ENCODE measurements at places on chromosomes 11 and 22.

GRCh38 chr11:121466063-121466794 lies 13.5 kb upstream of the SORL1-AS1 start:
- no peak for DNase-seq

GRCh38 chr11:23079382-23079813 lies 219.1 kb upstream of the CCDC179 start:
- no peak for DNase-seq

GRCh38 chr11:71240865-71241691 lies 11.3 kb downstream of the SHANK2 start:
- DNase-seq = no peak

DNA sequence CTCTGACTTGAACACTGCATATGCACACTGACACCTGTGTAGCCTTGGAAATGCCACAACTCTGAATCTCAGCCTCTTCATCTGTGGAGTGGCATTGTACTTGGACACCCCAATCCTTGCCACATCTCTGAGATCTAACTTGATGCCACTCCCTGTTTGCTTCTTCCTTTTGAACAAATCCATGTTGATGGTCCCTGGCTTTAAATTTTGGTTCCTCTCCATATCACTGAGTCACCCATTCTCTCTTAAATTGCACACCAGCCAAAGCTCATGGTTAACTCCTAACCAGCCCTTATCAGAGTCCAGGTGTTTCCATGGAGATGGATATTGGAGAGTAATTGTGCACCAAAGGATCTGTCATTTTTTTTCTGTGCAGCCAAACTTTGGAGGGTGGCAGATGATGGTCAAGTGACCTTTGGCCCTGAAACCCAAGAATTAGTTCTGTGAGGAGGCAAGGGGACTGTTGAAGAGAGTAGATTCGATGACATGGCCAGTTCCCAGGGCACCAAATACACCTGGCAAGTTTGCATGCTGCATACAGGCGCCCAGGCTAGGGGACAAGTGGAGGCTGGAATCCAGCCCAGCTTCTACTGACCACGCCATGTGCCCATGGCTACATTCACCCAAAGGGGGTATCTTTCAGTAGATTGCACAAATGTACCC lies 25.1 kb upstream of the PAMR1 start:
- DNase-seq = no peak

- no peak for DNase-seq
Measured at GRCh38 chr11:27902981-27903624, 202.8 kb upstream of the BDNF start.

GRCh38 chr11:11620921-11621572 lies 758 bp downstream of the GALNT18 start:
- no peak for DNase-seq

DNA sequence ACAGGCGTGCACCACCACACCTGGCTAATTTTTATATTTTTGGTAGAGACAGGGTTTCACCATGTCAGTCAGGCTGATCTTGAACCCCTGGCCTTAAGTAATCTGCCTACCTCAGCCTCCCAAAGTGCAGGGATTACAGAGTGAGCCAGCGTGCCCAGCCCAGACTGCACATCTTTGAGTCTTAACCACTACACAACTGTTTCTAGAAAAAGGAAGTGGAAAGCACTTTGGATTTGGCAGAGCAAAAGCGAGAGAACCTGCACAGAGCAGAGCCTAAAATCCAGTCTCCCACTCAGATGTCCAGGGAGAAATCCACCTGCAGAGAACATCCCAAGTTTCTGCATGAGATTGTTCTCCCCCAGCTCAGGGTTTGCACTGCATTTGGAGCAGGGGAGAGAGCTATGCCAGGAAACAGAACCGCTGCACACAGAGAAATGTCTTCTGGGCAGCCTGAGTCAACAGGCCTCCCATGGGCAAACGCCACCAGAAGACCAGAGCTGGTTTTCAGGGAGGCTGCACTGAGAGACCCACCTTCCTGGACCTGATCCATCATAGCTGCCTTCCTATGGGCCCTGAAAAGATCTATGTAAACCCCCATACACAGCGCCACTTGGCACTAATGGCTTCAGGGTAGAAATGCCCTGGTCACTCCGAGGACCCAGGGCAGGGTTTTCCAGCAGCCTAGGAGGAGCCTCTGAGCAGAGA lies 54.0 kb downstream of the RPUSD4 start:
- DNase-seq = no peak

- DNase-seq = no peak
Measured at GRCh38 chr11:73384531-73384871, 8.3 kb downstream of the RELT start.

DNA sequence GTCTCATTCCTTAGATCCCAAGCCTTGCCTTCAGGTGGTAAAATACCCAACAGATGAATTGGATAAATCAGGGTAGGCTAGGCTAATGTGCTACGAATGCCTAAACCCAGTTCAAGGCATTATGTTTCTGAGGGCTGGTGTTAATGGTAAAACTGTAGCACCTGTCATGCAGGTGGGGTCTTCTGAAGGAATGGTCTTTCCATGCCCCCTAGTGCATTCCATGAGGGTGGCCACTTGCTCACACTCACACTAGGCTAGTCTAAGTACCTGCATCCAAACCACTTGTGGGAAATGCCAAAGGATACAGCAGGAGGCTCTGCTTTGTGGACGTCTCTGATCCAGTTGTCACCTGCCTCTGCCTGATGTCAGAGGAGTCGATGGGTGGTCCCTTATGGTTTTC lies 24.2 kb upstream of the UCP3 start:
- DNase-seq = no peak

- no peak for DNase-seq
Measured at GRCh38 chr11:72015511-72016061, 16.9 kb downstream of the IL18BP start.

DNA sequence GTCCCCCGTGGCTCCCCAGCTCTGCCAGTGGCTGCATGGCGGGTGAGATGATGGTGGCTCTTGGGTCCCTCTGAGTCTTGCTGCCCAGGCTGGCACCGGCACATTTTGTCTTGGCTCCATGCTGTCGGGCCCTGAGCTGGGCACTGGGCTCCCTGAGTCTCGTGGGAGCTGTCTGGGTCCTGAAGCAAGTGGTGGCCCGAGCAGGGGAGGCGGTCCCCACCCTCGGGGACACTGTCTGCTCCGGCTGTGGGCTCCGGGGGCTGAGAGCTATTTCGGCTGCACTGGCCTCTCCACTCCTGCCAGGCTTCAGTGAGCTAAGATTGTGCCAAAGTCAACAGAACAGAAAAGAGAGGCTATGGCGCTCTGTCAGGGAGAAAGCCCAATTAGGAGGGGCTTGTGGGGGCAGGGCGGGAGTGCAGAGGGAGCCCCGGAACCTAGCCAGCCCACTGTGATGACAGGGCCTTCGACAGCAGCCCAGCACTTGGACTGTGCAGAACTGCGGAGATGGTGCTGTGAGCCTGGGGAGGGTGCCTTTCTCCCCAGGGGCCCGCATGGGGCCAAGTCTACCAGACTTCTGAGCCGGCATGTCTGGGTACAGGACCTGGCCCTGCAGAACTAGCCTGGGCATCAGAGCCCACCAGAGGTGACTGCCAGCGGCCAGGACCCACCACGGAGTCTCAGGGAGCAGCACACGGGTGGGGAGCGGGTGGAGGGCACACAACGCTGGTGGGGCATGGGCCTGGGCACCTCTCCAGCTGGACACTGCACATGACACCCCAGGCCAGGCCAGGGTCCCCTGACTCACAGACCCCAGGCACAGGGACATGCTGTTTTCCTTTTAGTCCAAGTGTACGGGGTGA lies 38.0 kb downstream of the RTN4R start:
- DNase-seq = no peak

- no peak for DNase-seq
Measured at GRCh38 chr11:123707206-123707605, 34.3 kb downstream of the ZNF202 start.

DNA sequence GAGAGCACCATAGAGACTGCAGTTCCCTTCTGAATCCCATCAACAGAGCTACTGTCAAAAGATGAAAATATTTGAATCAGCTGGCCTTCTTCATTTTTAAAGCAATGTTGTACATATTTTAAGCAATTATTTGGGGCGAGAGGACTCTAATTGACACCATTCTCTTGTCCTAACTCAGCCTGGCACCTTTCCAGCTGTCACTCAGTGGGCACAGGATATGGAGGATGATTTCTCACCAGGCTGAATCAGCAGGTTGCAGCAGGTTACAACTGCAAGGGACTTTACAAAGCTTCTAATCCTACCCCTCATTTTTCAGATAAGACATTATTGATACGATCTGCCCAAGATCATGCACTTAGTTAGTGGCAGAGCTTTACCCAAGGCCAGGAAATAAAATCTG lies 11.9 kb upstream of the WT1 start:
- no peak for DNase-seq

GRCh38 chr22:34067031-34067430 lies 146.8 kb upstream of the LARGE1 start:
- DNase-seq = no peak

Measured in esophagus squamous epithelium (tissue), 5 donors.